ENCODE measurements at places on chromosomes 12 and 14.

GRCh38 chr14:68082698-68083291, 263.2 kb downstream of the RAD51B start:
- no peak for DNase-seq

DNA sequence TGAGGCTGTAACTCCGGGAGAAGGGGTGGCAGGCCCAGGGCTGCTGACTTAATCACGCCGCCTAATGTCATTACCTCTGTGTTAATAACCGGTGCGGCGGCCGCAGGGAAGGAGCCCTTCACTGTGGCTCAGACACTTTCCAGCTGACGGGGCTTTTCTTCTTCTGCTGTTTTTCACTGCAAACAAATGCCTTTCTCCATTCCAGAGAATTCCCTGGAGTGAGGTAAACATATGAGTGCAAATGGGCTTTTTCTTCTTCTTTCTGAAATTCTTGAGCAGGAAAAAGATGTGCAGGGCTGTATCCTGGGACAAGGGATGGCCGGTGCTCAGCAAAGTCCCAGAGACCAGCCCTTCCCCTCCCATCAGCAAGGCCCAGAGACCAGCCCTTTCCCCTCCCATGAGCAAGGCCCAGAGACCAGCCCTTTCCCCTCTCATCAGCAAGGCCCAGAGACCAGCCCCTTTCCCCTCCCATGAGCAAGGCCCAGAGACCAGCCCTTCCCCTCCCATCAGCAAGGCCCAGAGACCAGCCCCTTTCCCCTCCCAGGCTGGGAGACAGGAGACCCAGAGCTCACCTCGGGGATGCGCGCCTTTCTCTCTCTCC, 33.4 kb upstream of the FAM181A start:
- no peak for DNase-seq

DNA sequence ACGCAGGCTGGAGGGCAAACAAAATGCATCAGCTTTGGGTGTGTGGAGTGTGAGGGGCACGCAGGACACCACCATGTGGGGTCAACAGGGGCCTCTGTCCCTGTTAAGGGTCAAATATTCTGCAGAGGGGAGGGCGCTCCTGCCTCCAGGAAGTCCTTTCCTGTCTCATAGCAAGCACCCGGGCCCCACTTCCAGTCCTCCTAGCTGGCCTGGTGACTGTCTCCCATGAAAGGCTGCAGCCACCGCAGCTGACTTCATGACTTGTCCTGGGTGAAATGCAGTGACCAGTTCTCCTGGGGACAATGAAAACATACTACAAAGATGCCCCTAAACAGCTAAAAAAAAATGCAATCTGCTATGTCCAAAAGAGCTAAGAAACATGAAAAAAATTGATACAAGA, 53.6 kb downstream of the LGMN start:
- no peak for DNase-seq

- DNase-seq, result no peak
Observed at GRCh38 chr14:73057944-73058223, 450 bp upstream of the RBM25 start.

- no peak for DNase-seq
Observed at GRCh38 chr12:104475271-104475670, 18.5 kb downstream of the CHST11 start.

GRCh38 chr12:110165540-110166159, 41.5 kb downstream of the IFT81 start:
- no peak for DNase-seq

GRCh38 chr14:26124896-26125438, 472.9 kb downstream of the NOVA1 start:
- DNase-seq, result no peak

DNA sequence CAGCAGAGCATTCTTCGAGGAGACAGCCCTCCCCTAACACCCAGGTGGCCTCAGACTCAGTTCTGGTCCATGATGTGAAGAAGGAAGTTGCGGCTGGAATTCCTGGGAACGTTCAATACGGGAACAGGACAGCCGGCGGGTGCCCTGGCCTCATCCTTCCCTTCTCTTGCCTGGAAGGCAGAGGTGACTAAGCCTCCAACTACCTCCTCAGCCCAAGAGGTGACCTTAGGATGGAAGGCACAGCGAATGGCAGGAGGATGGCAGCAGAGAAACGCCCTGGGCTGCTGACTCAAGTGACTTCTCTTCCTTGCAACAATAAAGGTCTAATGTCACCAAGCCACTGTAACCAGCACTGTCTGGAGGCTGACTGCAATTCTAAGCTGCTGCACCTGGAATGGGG, 36.1 kb downstream of the DHX37 start:
- no peak for DNase-seq

DNA sequence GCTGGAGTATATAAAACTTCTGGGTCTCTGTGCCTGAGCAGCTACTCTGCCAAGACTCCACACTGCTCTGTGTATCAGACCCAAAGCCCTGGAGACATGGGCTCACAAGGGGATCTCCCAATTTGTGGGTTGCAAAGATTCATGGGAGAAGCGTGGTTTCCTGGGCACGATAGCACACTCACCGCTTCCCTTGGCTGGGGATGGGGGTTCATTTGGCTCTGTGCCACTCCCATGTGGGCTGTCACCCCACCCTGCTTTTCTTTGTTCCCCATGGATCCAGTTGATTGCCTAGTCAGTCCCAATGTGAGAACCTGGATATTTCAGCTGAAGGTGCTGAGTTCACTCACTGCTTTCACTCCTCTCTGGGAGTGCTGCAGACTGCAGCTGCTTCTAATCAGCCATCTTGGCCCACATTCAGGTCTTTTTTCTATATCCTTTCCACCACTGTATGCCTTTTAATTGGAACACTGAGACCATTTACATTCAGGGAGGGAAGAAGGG, 40.0 kb upstream of the PCNX4 start:
- DNase-seq, result no peak

DNA sequence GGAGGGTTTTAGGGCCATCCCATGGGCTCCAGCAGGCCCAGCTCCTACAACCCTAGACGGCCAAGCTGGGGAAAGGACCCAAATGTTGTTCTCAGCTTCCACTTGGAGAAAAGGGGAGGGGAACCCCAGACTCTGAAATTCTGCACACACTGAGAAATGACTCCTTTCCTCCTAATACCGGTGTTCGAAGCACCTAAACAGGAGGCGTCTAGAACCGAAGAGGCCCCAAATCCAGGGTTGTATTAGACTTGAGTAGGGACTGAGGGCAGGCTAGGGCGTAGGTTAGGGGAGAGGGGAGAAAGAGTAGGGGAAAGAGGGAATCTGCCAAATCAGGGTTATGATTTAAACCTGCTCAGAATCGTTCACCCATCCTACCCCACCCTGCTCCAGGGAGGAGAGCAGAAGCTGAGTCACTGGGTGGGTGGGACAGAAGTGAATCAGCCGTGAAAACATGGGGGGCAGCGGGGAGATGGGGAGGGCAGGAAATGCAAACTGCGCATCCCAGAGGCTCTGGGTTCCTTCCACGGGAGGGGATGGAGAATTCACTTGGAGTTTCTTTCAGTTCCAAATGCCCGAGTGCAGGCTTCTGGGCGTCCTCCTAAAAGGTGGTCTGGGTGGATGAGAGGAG, 1.0 kb downstream of the IGFBP6 start:
- DNase-seq, result no peak

DNA sequence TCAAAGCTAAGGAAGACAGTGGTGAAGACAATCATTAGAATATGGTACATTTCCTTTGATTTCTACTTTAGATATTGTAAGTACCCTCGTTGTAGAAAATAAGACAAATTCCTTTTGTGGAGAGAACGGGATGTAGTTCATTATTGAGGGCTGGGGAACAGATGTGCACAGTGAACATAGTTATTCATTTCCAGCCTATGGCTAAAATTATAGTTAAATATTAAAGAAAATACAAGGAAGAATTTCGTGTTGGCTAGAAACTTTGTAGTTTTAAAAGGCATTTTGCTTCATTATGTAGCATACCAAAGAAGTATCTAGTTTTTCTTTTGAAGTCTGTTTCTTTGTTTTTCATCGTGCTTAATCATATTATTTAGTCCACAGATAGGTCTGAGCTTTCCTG, 201.8 kb downstream of the ESR2 start:
- DNase-seq, result no peak

GRCh38 chr12:26853303-26854030, 20.5 kb upstream of the ITPR2 start:
- peak; percentile 68 for DNase-seq

DNA sequence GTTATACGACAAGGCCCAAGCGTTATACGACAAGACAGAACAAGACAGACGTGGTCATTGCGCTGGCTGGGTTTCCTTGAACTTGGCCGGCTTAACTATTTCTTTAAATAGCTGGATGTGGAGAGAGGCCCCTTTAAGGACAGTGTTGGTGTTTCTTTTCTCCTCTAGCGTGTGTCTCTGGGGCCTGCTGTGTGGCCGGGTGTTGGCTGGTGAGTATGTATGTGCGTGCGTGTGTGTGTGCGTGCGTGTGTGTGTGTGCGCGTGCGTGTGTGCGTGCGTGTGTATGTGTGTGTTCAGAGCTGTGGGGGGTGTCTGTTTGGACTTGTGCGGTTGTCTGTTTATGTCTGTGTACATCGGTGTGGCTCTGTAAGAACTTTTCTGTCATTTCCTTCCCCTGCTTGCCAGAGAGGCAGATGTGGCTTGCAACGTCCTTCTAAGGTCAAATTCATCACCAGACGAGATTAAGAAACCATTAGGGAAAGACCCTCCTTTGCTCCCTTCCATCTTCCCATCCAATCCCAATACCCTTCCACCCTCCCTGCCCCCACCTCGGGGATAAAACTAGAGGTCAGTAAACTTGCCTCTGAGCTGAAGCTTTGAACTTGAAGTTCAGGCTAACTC, 78.6 kb upstream of the TBX3 start:
- DNase-seq, result peak; percentile 51

- no peak for DNase-seq
Observed at GRCh38 chr12:124877423-124877822, 13.8 kb upstream of the SCARB1 start.

DNA sequence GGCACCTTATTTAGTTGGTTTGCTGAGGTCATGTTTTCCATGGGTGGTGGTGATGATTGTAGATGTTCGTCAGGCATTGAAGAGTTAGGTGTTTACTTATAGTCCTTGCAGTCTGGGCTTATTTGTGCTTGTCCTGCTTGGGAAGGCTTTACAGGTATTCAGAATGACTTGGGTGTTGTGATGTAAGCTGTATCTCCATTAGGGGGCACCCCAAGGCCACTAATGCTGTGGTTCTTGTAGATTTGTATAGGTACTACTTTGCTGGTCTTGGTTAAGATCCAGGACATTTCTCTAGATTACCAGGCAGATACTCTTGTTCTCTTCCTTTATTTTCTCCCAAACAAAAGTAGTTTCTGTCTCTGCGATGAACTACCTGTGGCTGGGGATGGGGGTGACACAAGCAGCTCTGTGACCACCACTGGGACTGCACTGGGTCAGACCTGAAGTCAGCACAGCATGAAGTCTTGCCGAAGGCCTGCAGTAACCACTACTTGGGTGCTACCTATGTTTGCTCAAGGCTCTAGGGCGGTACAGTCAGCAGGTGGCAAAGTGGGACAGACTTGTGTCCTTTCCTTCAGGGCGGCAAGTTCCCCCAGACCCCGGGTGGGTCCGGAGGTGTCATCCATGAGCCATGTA, 35.8 kb upstream of the FBXO33 start:
- no peak for DNase-seq

DNA sequence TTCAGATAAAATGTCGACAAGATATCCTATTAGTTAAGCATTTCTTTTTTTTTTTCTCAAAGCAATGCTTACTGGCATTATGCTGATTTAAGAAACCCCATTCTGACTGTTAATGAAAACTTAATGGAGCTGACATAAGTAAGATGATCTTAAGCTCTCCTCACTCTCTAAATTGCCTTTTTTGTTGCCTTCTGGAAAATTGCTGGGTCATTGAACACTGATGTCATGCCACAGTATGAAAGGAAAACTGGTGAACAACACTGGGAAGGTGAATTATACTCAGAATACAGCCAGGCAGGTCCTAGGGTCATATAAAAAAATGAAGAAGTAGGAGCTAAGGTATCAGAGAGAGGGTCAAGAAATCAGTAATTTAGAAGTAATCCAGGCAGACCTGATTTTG, 179.9 kb downstream of the BTG1 start:
- DNase-seq, result no peak

DNA sequence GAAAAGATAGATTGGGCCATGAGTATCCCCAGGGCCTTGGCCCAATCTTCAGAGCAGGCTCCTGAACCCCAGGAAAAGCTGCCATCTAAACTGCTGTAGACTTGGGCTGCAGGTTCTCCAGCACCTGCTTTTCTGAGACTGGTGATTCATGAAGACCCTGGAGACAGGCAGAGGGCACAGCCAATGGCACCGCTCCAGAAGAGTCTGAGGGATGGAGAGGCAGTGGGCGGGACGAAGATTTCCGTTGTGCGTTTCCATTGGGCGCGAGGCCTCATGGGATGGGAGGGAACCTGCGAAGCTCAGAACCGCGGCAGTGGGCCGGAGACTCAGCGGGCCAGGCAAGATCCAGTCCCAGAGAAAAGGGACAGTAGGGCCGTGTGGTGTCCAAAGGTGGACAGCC, 375.1 kb downstream of the IPO8 start:
- no peak for DNase-seq

DNA sequence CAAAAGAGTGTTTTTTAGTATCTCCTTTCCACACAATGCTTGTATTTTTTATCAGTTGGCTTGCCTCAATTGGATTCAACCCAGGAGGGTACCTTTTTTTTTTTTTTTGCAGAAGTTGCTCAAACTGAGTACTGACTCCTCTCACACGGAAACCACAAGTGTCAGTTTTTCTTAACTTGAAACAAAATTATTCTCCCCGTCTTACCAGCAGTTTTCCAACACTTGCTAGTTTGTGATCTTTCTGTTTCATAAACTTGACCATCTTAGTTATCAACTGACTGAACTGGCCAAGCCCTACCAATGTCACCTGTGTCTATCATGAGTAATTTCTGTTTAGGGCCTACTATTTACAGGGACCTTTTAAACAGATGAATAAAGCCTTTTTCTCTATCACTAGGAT, 34.1 kb upstream of the ITPR2 start:
- DNase-seq, result no peak

DNA sequence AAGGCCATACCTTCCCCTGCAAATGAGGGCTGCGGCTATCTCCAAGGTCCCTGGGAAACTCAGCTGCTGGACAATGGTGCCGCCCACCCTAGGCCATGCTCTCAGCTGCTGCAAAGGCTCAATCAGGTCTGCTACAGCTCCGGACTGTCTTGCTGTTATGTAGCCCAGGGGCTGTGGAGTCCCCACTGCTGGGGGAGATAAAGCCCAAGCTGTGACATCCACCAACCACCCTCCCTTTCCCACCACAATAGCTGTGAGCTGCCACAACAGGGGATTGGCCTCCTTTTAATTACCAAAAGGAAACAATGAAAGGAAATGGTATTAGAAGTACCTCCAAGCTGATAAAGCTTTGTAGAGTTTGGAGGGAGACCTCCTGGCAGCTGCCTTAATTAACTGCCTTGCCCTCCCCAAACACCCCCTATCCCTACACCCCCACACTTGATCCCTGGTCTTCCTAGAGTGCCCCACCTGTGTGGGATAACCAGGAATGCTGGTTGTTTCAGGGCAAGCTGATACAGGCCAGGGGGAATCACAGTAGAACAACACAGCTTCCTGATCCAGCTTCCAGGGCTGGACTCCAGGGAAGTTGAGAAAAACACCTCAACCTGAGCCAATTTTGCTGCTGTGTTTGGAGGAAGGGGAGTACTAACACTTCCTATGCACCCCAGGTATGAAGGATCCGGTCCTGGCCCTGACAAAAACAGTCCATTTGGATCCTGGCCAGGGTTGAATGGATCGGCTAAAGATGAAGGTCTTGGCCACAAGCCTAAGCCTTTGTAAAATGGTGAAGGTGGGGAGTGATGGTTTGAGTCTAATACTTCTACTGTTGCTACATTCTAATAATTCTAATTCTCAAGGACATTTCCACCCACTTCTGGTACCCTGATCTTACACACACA, at the start of gene VWF:
Gene VWF, minus strand, starts transcription at position 260 of the 899 bp plus-strand sequence. CDS start 1,474 bp downstream, outside the sequence.
- no peak for DNase-seq

All from CD4-positive, alpha-beta T cell treated with Interferon gamma for 1 hour (primary cell).